ENCODE measurements at places on chromosomes 7 and 10.

DNA sequence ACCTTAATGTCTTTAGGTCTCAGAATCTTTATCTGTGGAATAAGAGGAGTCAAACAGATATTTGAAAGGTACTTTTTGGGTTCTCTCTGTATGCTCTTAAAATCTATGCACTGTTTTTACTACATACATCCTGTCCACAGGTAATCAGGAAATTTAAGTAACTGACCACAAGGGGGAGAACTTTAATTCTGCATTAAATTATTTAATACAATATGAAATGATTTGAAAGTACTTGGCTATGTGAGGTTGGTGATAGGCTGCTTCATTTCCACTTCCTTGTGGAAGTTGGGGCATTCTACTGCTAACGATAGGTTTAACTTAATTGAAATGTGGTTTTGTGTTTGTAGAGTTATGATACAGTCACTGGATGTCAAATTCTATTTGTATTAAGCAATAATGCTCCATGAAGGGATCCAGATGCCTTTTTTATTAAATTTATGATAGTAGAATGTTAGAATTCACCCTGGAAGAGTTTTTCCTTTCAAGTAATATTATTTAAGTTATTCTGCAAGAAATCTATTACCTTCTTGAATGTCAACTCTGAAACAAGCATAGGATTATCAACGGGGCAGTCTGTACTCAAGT lies 6.0 kb downstream of the TEX47 start:
- DNase-seq, result no peak

DNA sequence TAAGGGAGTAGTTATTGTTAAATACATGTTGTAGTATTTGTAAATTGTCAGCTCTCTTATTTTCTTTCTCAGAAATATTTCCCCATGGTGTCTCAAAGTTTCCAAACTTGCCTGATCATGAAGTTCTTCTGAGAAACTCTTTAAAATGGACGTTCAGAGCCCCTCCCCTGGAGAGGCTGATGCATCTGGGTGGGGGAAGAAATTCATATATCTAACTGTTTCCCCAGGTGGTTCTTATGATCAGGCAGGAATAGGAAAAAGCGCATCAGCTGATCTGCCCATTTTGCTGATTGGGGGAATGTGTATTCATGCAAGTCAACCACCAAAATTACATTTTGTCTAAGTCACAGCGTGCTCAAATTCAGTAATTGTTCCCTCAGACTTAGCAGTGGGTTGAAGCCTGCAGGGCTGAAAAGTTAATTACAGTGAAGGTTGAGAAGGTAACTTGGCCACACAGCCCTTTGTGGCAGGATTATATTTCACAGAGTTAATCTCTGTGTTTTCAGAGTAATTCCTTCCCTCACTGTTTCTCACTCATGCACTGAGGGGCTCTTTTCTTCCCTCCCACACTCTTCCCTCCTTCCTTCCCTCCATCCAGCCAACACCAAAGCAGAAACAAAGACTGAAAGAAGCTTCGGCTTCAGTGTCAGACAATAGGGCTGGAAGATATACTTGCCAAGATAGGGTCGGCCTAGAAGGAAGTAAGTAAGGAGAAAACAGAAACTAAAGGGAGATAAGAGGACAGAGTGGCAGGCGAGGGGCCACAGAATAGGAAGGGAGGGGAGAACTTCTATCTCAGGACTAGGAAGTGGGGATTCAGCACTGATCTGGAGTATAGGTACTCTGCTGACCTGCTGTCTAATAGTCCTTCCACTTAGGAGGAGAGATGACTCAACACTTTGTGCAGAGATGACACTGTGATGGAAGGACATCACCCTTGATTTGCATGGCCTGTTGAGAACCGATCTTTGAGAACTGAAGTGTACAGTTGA lies 50.5 kb upstream of the STARD3NL start:
- DNase-seq, result no peak

DNA sequence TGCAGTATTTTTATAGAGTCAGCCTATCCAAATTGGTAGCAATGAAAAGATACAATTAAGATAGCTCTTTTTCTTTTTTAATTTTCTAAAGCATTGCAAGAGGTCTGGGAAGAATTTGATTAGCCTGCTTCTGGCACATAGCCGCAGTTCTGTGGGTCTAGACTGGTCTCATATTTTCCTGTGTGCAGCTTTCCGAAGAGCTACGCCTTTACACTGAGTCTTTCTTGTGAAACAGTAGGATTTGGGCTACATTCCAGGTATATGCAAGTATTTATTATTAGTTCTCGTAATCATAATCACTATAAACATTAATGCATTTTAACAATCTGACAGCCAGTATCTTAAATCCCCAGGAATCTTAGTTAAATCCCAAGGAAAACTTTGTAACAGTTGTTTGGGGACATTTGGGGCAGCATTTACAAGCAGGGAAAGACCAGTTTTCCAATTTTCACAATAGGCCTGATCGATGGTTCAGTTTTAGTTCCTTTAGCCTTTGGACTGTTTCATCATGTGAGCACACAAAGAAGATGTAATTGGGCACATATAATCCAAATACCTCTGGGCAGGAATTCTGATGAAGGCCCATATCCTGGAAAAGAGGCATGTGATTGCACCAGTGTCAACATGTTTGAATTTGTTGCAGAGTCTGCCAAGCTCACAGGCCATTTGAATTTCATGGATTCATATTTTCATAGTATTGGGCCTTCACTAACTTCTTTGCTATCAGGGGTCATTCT lies 287.3 kb downstream of the INHBA start:
- DNase-seq, result no peak

DNA sequence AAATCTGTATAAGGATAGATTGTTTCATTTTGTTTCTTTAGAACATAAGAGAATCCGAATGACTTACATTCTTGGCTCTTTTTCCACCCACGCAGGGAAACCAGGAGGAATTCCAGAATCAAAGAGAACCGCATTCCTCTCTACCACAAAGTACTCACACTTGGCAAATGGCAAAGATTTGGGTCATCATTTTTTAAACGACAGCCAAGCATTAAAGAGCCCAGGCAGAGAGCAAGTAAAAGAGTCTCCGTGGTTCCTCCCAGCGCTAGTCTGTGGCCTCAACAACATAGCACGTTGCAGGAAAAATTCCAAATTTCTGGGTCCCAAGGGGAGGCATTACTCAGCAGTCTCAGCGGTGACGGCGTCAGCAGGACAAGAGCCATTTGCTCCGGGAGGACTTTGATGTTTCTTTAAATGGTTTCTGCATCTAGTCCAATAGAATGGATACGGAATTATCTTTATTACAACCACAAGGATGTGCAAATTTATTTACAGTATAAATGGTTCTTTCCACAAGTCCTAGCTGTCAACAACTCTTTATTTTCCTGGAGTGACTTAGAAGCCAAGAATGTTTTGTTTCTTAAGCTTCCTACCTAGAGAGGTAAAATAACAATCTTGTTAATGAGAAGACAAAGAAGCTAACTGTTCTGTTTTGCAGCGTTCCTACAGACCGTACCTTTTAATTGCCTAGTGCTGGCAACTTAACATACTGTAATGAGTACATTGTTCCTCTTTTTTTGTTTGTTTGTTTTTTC lies 232.5 kb downstream of the SKIDA1 start:
- DNase-seq, result no peak

DNA sequence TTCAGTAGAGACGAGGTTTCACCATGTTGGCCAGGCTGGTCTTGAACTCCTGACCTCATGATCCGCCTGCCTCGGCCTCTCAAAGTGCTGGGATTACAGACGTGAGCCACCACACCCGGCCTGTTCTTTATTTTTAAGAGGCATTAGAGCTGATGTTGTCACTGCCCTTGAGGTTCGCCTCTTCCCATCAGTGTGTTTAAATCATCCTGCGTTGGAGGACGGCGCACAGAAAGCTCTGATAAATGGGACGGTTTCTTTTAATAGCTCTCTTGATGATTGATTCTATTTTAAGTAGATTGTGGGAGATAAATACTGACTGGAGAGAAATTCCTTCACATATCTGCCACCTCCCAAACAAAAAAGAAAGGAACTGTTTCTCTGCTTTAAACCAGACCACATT lies 29.0 kb downstream of the UPP1 start:
- DNase-seq, result no peak

GRCh38 chr10:131978366-131978765 lies 3.4 kb downstream of the BNIP3 start:
- no peak for DNase-seq

GRCh38 chr7:142899661-142900060 lies 14.1 kb upstream of the TRPV6 start:
- no peak for DNase-seq

GRCh38 chr10:96043893-96044715 lies 721 bp downstream of the CCNJ start:
- no peak for DNase-seq

DNA sequence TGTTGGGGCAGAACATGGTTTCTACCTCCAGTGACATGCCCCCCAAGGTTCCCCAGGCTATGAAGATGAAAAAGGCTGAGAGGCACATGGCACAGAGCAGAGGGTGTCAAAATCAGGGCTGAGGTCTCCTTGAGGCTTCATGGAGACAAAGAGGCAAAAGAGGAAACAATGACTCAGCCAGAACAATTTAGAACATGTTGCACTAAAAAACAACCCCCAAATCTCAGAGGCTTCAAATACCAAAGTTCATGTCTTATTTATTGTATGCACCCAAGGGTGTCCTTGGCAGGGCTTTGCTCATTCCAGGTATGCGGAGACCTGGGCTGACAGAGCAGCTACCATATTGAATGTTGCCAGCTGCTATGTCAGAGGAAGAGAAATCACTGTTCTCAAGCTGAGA lies 964.1 kb downstream of the GRID1 start:
- DNase-seq, result no peak

- peak; percentile 92 for DNase-seq
Measured at GRCh38 chr10:25261558-25261957, 86.8 kb downstream of the GPR158 start.

DNA sequence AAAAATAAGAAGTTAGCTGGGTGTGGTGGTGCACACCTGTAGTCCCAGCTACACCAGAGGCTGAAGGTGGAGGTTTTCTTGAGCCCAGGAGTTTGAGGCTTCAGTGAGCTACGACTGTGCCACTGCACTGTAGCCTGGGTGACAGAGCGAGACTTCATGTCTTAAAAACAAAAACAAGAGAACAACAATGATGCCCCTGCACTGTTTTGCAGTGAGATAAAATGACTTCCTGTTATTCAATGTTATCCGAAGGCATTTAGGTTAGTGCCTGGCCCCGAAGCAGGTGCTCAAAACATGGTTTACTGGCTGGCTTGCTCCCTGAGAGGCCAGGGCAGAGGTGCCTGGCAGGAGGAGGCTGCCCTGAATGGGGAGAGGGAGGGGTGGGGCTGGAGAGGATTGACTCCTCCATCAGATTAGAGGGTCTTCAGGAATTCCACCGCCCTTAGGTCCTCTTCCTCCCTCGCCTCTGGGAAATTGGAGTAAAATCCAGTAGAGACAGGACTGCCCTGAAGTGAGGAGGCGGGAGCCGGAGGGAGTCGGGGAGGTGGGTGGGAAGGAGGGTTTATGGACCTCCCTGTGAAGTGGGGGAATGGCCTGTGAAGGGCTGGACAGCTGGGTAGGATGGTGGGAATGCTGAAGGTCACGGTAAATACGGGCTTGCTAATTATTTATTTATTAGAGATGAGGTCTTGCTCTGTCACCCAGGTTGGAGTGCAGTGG lies 6.8 kb upstream of the CLDN4 start:
- DNase-seq, result no peak

DNA sequence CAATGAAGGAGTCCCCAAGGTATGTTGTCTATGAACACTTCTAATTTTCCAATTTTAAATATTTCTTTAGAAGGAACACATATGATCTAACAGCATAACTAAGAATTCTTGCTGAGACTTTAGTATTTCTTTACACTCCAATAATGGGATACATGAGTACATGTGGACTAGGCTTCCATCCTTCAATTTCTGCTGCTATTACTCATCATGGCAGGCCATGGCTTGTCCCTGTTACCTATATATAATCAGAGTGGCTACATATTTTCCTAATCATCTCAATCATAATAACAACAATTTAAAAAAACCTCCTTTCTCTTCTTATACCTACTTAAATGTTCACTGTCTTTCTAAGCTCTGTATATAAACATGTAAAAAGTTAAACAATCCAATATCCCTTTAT lies 60.3 kb upstream of the TAC1 start:
- no peak for DNase-seq

- no peak for DNase-seq
Measured at GRCh38 chr10:31580646-31581045, 261.6 kb downstream of the ZEB1 start.

DNA sequence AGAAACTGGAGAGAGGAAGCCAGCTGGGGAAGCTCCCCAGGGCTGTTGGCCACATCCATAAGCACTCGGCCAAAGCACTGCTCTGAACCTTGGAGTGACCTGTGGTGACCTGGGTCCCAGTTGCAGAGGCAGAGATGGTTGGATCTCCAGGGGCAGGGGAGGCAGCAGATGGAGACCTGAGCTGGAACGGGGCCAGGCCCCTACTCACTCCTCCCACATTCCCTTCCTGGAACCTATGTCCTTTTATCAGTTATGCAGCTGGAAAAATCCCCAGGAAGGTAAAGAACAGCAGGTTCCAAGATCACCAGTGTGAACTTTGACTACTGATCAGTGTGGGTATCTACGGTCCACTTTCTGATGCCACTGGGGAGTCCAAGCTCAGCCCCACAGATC lies 9.6 kb upstream of the PNLIPRP2 start:
- DNase-seq, result no peak

- no peak for DNase-seq
Measured at GRCh38 chr10:102119417-102120141, 589 bp downstream of the LDB1 start.

DNA sequence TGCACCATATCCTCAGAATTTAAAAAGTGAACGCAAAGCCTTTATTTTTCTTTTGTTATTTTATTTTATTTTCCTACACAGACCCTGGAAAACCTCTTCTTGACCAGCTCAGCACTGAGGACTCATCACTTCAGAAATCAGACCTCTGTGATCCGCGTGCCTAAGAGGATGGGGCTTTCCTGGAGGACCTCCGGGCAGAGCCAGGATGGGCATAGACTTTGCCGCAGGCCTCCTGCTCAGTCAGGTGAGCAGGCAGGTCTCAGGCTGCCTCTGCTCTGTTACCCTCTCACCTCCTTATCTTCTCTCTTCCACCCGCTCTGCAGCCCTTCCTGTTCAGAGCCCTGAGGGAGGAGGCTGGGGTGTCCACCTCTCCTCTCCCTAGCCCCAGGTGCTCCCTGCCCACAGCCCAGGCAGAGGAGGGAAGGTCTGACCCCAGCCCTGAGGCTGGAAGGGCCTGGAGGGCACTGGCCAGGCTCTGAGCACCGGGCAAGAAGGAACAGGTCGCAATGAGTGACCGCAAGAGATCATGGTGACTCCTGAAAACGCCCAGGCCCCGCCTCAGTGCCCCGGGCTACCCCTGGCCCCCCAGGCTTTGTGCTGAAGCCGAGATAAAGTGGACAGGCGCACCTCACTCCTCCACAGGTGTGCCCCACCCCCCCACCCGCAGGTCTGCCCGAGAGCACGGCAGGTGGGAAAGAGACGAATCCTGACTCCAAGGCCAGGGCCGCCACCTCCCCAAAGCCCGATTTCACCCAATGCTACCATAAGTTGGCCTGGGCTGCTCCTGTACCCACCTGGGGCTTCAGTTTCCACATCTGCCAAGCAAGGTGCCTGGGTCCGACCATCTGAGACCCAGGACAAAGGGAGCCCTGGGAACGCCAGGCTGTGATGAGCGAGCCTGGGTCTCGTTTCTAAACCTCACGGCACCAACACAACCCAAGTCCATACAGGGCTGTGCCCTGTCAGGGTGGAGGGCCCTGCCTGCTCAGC lies 2.8 kb downstream of the CALML5 start:
- no peak for DNase-seq

GRCh38 chr10:116690356-116691322 lies 51.7 kb downstream of the HSPA12A start:
- DNase-seq, result no peak
